ENCODE measurements at places on chromosomes 2 and 18.

DNA sequence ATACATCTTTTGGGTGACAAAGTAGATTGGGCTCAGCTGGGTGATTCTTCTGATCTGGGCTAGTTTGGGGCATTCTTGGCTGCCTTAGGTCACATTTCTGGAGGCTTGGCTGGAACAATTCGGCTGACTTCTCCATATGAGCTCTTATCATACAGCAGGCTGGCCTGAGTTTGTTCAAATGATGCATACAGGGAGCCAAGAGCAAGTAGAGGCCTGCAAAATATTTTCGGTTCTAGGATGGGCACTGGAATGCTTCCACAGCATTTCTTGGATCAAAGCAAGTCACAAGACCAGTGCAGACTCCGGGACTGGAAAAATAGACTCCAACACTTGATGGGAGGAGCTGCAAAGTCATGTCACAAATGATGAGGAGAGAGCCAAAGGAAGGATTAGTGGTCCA lies 98.4 kb downstream of the SCG2 start:
- DNase-seq: no peak

- no peak for DNase-seq
Observed at GRCh38 chr2:205654878-205655605, 27.3 kb upstream of the NRP2 start.

DNA sequence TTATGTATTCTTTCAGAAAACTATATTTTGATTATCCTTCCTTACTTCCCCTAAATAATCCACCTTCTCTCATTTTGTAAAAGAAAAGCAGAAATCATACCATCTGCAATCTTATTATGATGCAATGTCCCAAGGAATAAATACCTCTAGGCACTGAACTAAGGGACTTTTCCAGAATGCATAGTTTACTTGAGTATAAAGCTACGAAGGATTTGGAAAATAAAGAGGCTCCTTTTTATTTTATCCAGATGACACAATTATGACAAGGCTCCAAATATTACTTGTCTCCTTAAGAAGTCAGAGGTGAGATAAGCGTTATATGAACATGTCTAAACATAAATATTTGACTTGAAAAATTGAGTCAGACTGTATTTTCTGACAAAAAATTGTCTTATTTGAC lies 72.1 kb downstream of the COL3A1 start:
- DNase-seq: no peak

DNA sequence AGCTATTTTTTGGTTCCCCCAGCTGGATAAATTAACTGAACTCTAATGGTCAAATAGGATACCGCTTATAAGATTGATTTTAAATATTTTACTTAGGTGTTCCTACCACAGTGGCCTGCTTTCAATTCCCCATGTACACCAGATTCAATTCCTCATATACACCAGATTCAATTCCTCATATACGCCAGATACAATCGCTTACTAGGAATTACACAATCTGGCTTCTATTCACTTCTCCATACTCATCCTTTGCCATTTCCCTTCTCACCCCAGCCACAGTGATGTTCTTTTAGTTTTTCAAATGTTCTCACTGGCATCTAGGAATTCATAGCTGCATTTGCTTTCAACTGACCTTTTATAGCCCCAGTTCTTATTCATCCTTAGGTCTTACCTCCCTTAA lies 66.5 kb downstream of the SLC40A1 start:
- DNase-seq: no peak

GRCh38 chr2:68366083-68366560 lies 1.0 kb downstream of the PLEK start:
- no peak for DNase-seq

GRCh38 chr2:71704688-71705087 lies 251.3 kb downstream of the DYSF start:
- no peak for DNase-seq

DNA sequence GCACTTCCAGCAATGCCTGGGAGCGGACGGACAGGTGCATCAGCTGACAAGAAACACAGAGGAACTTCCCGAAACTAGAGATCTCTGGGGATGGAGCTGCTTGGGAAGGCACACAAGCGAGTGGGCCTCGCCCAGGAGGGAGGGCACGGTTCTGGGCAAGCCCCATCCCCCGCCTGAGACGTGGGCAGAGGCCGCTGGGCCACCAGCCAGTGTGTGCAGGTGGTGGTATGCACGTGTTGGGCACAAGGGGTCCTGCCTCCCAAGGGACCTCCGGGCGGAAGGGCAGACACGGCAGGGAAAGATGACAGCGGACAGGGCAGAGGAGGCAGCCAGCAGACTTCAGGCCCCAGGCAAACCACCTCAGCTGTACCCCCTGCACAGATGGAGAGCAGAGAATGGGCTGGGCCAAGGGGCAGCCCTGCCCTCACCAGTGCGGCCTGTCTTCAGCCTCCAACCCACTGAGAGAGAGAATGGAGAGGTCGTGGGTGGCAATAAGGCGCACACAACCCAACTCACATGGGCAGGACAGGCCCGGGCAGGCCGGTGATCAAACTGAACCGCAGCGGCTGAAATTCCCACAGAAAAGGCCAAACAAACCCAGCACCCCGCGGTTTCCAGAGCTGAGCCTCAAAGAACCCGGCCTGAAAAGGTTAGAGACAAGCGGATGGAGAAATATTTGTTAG lies 51.2 kb downstream of the HDAC4 start:
- DNase-seq: no peak

- DNase-seq: peak; percentile 24
Observed at GRCh38 chr18:35267161-35267651, 22.8 kb downstream of the ZSCAN30 start.

DNA sequence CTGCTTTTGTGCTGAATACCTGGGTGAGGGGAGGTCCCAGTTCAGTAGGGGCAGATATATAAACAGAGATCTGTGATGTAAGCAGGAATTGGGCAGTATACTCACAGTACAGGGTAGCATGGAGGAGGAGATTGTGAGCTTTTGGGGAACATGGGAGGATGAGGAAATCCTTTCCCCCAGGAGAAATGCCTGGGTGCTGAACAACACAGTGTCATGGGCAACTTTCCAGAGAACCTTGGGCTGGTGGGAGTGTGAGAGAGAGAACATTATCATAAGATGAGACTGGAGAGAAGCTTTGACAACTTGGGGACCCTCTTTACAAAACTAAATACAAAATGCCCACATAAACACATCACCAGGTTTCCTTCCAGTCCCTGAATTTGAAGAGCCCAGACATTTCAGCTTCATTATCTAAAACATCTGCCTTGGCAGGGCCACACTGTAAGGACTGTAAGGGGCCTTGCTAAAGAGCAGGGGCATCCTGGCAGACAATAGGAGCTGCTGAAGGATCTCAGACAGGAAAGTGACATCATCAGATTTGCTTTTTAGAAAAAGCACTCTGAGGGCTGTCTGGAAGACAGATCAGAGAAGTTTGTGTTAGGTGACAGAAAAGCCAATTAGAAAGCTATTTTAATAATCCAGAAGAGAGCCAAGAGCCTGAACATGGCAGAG lies 303.1 kb upstream of the FBXO11 start:
- DNase-seq: no peak

- DNase-seq: no peak
Observed at GRCh38 chr2:25030702-25031101, 11.2 kb upstream of the EFR3B start.

DNA sequence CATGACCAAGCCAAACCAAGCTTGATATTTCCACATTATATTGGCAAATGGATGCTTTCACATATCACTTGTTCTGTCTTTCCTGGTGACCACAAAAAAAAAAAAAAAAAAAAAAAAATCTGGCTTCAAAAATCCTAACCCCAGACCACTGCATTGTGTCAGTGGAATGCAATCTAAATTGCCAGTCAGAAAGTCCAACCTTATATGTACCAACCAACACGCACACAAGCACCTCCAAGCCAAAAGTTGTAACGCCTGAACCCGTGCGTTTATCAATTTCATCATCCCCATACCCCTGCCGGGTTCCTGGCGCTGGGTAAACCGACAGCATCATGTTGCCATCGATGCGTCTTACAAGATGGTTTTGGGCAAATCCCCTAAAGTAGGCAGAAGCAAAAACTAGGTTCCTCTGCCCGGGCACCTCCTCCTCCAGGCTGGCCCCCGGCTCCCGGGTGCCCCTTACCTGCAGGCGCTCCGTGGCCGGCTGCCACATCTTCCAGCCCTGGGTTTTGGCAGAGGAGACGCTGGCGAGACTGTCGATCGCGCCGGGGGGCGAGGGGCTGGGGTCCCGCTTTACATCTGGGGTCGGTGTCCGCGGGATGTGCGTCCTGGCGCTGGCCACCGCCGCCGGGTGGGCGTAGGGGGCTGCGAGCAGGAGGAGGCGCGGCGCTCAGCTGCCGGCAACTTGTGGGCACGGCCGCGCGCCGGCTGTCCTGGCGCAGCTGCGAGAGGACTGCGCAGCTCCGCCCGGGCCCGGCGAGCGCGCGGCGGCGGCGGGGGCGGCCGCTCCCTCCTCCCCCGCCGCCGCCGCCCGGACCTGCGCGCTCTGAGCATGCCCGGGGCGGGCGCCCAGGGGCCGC lies at the start of gene PID1:
Gene PID1 (minus strand): TSS at position 737 of the 860 bp plus-strand sequence. CDS start 244 bp downstream, at position 493.
- DNase-seq: no peak

DNA sequence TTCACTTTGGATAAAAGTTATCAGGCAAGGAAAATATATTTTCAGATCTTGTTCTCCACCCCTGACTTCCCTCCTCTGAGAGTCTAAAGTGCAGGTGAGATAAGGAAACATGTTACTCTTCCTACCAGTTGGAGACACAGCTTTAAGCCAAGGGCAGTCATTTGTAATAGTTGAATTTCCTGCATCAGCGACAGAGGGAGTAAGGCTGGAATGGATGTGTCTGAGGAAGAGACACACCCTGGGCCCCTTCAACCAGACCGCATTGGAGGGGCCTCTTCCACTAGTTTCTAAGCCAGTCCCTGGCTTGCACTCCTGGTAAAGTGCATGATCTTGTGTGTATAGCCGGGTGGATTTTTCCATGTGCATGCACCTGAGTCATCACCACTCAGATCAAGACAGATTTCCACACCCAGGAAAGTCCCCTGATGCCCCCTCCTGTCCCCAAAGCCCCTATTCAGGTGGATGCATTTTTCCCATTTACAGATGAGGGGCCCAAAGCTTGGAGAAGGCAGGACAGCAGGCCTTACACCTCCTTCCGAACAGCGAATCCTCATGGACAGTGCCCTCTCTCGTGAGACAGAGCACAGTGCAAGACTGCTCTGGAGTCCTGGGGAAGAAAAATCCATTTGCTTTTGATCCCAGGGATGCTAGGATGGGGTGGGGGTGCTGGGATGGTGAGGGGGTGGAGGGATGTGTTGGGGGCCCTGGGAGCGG lies 66.7 kb upstream of the SH3RF3 start:
- no peak for DNase-seq

DNA sequence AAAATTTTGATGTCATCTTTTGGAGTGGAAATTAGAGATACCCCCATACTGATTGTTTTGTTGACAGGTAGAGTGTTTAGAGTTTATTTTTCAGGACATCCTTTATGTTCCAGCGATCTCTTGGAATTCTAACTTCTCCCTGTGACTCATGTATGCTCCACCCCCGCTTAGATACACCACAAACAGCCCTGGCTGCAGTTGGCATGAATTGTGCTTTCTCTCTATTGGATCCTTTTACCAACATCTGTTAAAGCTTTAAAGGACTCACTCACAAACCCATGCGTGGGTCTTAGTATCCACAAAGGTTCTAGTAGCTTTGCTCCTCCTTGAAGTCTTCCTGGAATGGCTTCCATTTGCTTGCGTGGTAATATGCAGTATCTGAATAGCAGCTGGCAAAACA lies 409.5 kb upstream of the POU3F3 start:
- DNase-seq: no peak

GRCh38 chr2:159208438-159208837 lies 78.1 kb downstream of the WDSUB1 start:
- no peak for DNase-seq

Data from stimulated activated CD8-positive, alpha-beta memory T cell treated with anti-CD3 and anti-CD28 coated beads, Interleukin-4, amount 100 ng/mL, for 1 hour (primary cell).